ENCODE measurements at places on chromosomes 5 and 9. TPM values are rescaled to one million over a fixed set of nuclear protein-coding genes. Genes with fewer than 3 reads are reported as not detected.

- DNase-seq, result no peak
These were observed 48.0 kb downstream of the IPO11 start for GRCh38 chr5:62460578-62460983.

GRCh38 chr5:9151684-9152427 is 394.0 kb downstream of the SEMA5A start:
- DNase-seq, result no peak

DNA sequence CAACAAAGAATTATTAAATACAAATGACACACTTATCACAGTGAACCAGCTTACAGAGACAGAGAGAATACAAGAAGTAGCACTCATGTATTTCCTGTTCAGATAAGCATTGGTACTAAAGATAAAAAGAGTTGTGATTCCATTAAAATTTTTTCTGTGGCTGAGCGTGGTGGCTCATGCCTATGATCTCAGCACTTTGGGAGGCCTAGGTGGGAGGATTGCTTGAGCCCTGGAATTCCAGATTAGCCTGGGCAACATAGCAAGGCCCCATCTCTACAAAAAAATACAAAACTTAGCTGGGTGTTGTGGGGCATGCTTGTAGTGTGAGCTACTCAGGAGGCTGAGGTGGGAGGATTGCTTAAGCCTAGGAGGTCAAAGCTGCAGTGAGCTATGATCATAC is 32.9 kb downstream of the FCHO2 start:
- DNase-seq, result no peak

DNA sequence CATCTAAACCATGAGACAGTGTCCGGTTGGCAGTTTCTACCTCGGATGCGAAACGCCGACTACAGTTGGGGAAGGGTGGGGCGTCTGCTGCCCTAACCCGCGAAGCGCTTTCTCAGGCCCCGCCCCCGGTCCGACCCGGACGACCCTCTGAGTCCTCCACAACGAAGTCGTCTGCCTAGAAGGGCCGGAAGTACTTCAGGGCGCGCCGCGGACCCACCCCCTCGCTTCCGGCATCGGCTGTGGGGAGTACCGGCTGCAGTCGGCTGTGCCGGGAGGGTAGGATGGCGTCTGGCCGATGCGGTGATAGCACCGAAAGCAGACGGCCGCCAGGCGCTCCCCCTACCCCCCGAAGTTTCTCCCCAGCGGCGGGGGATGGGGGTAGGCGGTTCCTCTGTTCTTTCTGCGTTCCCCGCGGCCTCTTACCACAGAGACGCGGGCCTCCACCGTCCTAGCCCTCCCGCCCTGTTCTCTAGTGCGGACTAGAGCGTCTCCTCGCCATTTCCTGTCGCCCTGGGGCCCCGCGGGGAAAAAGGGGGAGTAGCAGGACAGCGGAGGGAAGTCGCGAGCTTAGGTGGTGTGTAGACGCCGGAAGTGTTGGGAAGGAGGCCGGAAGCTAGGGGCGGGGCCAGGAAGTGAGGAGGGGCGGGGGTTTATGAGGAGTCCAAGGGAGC is at the start of gene TRIM41:
Gene TRIM41, plus strand, starts transcription at position 224 of the 671 bp plus-strand sequence. CDS start 719 bp downstream, outside the sequence.
- DNase-seq, result no peak

GRCh38 chr9:99113414-99114048 is 8.6 kb downstream of the TGFBR1 start:
- DNase-seq, result no peak

GRCh38 chr9:38280251-38280800 is 112.2 kb upstream of the ALDH1B1 start:
- no peak for DNase-seq

DNA sequence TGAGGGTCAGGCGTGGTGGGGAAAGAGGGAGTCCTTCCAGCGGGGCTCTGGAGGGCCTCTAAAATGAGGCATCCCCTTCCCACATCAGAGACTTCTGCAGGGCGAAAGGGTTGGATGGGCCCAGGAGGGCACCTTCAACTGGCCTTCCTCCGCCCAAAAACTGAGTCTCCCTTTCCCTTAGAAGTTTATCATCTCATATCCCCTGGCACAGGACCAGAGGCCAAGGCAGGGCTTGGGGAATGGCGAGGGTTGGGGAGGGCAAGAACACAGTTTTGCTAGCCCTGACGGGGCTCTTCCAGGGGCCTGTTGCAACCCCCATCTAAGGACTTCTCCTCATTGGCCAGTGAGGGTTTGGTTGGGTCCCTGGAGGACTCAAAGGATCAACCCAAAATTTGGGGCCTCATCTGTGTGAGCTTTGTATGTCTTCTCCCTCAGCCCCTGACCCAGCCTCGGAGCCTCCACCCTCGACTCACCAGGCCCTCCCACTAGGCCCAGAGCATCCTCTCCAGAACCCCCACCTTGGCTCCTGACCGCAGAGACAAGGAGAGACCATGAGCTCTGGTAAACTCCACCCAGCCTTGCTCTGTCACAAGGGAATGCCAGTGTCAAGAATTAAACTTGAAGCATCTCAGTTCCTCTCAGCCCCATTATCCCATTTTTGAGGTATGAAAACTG is 24.1 kb downstream of the AQP7 start:
- no peak for DNase-seq

DNA sequence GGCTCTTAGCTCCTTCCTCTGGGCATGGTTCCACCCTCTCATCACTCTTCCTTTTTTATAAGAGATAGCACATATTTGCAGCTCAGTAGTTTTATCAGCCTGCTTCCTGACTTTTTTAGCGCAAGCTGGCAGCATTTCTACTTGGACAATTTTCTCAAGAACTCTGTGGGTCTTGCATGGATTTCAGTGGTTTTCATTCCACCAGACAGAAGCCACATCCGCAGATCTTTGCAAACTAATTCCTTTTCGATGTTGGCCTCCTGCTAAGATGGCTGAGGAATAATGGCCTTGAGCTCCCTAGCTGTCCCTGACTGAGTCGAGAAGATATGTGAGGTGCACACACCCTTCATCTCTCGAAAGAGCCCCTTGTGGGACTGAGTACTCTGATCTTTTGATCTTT is 49.5 kb downstream of the GALNT12 start:
- no peak for DNase-seq

Gene TXNDC8
- total RNA-seq, result not detected
